Stimulated activated CD4-positive, alpha-beta T cell treated with anti-CD3 and anti-CD28 coated beads, Interleukin-4, amount 100 ng/mL, for 24 hours (primary cell): ENCODE measurements at places on chromosomes 11 and 22.

GRCh38 chr11:12100429-12100828, 10.0 kb upstream of the MICAL2 start:
- no peak for DNase-seq

GRCh38 chr11:2588809-2589537, 110.8 kb downstream of the KCNQ1OT1 start:
- DNase-seq, result no peak

- no peak for DNase-seq
Observed at GRCh38 chr11:95762534-95762933, 27.0 kb downstream of the FAM76B start.

DNA sequence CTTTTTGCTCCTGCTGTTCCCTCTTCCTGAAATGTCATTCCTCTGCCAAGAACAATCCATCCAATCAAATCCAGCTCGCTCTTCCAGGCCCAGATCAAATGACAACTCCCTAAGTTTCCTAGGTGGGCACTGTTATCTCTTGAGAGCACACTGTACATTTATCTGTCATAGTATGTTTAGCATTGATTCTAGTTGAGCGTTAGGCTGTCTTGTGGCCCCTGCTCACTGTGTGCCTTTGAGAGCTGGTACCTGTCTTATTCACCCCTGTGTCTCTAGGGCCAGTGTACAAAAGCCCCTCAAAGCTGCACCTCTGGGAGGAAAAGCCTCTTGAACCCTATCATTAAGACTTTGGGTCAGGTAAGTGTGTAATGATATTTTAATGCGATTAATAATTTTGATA, 7.1 kb upstream of the LMO2 start:
- DNase-seq, result no peak

GRCh38 chr11:35006389-35007128, 90.1 kb downstream of the PDHX start:
- peak; percentile 69 for DNase-seq

DNA sequence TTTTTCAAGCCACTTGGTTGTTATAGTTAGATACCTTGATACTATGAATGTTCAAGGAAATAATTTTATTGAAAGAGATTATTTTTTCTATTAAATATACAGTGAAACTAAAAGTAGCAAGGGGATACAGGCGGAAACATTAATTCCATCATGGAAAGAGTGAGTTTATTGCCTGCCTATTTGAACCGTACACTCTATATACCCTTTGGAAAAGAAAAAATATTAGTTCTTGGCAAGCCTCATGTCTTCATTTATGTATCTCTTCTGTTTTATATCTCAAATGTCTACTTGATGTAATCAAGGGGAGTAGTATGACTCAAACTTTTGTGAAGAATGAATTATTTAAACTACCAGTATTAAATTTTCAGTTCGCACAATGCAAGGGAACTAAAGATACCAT, 54.0 kb downstream of the GAS2 start:
- DNase-seq, result no peak

GRCh38 chr22:23705358-23705757, 14.5 kb downstream of the RGL4 start:
- peak; percentile 45 for DNase-seq
